Amniotic epithelial cell (primary cell): ENCODE measurements at places on chromosomes 13 and 19.

- no peak for DNase-seq
These were observed 81.8 kb downstream of the SPRY2 start for GRCh38 chr13:80259159-80259558.

DNA sequence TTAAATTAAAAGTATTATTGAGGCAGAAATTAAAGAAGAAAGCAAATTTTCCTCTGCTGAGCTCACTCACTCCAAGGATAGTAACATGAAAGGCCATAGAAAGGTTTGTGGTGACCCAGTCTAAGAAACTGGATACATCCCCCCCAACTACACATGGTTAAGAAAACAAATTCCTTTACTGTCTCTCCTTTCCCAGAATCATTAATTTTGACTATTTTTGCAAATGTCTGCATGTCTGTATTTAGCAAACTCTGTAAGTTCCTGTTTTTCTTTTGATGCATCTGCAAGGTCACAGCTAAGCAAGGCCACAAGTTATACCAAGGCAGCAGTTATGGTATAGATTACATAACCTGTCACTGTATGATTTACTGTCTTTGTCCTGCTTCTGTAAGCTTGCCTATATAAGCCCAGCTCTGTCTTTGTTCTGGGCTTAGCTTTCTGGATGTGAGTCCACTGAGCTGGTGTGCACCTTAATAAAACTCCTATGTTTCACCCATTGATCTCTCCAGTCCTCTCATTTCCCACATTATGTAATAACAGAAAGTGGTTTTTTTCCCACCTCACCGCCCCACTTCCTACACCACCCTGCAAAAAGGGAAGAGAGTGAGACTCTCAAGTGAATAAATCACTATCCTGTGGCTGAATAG is 8.5 kb upstream of the ZNF83 start:
- DNase-seq, result peak; percentile 17

DNA sequence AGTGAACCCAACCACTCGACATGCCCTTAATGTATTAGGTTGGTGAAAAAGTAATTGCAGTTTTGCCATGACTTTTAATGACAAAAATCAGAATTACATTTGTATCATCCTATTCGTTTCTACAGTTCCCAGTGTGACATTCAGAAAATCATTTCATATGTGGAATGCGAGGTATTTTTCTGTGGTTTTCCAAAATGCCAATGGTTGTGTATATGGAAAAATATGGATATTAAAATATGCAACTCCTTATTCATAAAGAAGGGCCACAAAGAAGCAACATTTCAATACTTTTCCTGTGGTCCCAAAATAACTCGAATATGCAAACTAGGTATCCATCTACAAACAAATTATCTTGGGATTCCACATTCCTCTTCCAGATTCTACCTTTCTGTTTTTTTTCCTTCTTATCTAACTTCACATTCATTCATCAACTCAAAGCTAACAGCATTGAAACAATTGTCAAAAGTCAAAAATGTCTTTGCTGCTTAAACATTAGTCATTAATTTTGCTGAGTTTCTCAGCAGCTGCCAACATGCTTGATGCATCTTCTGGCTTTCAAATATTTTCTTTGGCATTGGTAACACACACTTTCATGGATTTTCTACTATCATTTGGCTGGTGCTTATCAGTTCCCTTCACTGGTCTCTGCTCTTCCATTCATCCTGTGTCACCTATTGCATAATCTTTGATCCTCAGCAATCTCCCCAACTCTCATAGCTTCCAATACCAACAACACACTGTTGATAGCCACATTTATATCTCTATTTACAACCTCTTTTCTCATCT is 1445.4 kb downstream of the EFNB2 start:
- peak; percentile 64 for DNase-seq

- DNase-seq, result no peak
These were observed 3.4 kb downstream of the SIRT6 start for GRCh38 chr19:4178990-4179389.

- peak; percentile 94 for DNase-seq
These were observed 9.6 kb downstream of the GIPR start for GRCh38 chr19:45677351-45678230.

GRCh38 chr19:7393939-7394730 is 45.4 kb downstream of the ARHGEF18 start:
- DNase-seq, result peak; percentile 62

DNA sequence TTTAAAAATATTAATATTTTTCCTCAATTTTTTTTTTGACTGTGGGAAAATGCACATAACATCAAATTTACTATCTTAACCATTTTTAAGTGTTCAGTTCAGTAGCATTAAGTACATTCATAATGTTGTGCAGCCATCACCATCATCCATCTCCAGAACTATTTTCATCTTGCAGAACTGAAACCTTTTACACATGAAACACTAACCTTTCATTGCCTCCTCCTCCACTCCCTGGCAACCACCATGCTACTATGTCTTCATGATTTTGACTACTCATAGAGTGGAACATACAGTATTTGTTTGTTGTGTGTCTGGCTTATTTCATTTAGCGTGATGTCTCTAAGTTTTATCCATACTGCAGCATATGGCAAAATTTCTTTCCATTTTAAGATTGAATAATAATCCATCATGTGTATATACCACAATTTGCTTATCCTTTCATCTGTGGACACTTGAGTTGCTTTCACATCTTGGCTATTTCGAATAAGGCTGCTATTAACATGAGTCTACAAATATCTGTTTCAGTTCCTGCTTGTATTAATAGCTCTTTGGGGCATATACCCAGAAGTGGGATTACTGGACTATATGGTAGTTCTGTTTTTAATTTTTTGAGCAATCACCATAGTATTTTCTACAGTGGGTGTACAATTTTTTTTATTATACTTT is 376.4 kb downstream of the MTUS2 start:
- DNase-seq, result no peak

GRCh38 chr19:46488551-46488950 is 7.1 kb downstream of the PNMA8B start:
- no peak for DNase-seq

DNA sequence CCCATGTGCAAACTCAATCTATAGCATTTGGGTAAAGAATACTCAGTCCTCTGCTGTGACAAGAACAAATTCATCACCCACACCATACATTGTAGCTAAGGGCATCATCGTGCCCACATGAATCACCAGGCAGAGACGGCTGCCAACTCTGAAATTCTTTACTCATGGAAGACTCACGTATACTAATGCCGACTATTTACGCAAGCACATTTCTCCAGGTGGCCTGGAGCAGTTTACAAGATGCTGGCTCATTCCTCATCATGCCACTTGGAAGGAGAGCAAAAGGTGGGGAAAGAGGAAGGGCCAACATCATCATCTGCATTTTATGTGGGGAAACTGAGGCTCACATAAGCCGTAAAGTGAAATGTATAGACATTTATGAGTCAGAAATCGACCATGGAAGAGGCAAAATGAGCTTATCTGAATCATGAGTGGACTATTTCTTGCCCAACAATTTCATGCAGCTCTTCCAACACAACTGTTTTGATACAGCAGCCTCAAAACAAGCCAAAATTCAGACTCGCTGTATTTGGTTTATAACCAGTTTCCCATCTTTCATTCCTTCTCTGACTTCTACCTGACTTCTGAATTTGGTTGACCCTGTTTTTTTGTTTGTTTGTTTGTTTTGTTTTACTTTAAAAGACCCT is 213.9 kb upstream of the SERP2 start:
- no peak for DNase-seq

GRCh38 chr19:9934132-9934950 is 2.0 kb downstream of the OLFM2 start:
- peak; percentile 38 for DNase-seq

- no peak for DNase-seq
These were observed 1.8 kb upstream of the CKM start for GRCh38 chr19:45324349-45324907.

DNA sequence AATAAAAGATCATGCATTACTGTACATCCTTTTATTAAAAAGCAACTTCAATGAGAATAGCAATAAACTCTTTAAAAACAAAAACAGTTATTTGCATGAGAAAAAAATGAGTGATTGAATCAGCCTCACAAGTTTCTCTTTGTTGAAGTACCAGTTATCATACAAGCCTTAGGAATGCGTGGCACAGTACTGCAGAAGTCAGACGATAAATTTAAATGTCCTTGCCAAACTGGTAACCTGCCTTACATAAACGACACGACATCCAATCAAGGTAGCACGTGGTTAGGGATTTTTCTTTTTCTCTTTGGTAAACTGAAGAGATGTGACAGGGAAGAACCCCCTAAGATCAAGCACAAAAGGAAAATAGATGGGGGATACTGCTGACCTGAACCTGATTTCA is 251.0 kb downstream of the KLF12 start:
- no peak for DNase-seq

DNA sequence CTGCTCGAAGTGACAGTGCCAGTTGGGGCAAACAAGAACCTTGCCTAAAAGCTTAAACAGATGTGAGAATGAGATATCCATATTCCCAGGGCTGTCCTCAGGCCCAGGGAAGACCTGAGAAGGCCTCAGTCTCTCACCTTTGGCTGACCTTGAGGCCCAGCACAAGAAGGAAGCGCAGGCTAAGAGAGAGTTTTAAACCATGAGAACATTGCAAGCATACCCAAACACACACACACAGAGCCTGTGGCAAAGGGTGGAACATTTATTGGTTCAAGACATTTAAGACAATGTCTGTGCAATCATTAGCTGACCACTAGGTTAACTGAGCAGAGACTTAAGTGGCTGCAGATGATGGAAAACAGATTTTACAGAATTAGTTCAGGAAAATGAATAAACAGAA is 248.2 kb downstream of the NBEA start:
- DNase-seq, result peak; percentile 17

GRCh38 chr19:44190020-44190419 is 22.3 kb upstream of the ZNF227 start:
- DNase-seq, result no peak

- no peak for DNase-seq
These were observed 27.8 kb downstream of the ANKRD10 start for GRCh38 chr13:110886870-110887596.

DNA sequence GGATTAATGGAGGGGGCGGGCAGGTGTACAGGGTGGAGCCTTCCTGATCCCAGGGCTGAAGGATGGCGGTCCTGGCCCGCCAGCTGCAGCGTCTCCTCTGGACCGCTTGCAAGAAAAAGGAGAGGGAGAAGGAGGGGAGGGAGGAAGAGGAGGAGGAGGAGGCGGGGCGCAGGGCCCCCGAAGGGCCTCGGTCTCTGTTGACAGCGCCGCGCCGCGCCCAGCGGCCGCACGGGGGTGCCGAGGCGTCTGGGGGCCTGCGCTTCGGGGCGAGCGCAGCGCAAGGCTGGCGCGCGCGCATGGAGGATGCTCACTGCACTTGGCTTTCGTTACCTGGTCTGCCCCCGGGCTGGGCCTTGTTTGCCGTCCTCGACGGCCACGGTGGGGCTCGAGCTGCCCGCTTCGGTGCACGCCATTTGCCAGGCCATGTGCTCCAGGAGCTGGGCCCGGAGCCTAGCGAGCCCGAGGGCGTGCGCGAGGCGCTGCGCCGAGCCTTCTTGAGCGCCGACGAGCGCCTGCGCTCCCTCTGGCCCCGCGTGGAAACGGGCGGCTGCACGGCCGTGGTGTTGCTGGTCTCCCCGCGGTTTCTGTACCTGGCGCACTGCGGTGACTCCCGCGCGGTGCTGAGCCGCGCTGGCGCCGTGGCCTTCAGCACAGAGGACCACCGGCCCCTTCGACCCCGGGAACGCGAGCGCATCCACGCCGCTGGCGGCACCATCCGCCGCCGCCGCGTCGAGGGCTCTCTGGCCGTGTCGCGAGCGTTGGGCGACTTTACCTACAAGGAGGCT is at the start of gene PPM1N:
Gene PPM1N, plus strand, starts transcription at position 33 of the 785 bp plus-strand sequence. Its CDS starts 30 bp downstream, at position 63.
- DNase-seq, result no peak

- DNase-seq, result no peak
These were observed 9.4 kb downstream of the SAMD4B start for GRCh38 chr19:39351537-39352064.

- no peak for DNase-seq
These were observed 3.3 kb downstream of the COL4A1 start for GRCh38 chr13:110303644-110304043.

GRCh38 chr19:15374796-15375440 is 4.7 kb downstream of the AKAP8 start:
- no peak for DNase-seq

DNA sequence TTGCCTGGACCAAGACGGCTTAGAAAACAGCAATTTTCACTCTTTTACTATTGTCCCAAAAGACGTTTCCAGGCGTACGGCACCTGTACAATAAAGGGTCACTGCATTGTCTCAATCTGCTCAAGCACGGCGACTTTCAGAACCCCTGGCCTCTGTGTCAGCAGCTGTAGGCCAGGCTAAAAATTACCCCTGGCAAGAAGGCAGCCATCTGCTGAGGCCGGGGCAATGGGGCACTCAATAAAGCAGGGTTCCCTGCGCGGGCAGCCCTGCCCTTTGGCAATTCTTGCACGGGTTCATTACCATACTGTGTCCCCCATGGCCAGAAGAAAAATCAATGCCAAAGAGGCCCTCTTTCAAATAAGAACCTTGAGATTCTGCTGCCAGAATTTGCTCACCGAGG is 52.1 kb downstream of the STK24 start:
- no peak for DNase-seq

DNA sequence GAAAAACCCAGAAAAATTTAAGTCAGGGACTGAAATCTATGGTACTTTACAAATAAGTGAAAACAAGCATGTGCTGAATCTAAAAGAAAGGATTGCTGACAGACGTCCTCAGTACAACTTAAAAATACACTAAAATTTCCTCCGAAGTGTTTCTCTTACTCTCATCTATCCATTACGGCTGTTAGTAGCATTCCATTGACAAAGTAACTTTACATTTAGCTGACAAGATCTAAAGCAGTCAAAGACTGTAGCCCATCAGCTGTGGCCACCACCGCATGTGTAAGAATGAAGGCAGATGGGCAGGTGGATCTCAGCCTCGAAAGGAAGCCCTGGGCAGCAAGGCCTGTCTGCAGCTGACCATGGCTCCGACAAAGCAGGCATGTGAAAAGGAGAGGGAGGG is 59.0 kb downstream of the FLT1 start:
- no peak for DNase-seq

GRCh38 chr13:44713788-44714469 is 137.8 kb upstream of the TSC22D1 start:
- DNase-seq, result peak; percentile 90

DNA sequence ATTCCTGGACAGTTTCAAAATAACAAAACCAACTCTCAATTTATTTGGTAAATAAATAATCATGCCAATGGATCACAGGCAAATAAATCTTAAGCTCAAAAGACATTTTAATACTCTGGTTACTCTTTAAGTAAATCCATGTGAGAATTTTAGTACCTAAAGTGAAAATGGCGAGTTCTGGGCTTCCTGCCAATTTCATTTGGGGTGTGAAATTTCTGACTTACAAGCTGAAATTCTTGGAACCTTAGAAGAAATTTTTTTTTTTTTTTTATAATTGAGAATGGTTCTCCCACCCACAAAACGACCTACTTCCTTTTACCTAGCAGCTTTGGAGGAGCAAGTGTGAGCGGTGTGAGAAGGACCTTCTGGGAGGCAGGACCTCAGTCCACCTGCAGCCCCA is 354.5 kb upstream of the NBEA start:
- DNase-seq, result no peak

- no peak for DNase-seq
These were observed 621 bp upstream of the TGDS start for GRCh38 chr13:94596575-94596971.
